Stimulated activated CD8-positive, alpha-beta memory T cell treated with anti-CD3 and anti-CD28 coated beads, Interleukin-2, amount 100 ng/mL, for 48 hours (primary cell): ENCODE measurements at places on chromosomes 3 and 15.

GRCh38 chr3:186452517-186452916, 90.5 kb upstream of the DGKG start:
- no peak for DNase-seq

DNA sequence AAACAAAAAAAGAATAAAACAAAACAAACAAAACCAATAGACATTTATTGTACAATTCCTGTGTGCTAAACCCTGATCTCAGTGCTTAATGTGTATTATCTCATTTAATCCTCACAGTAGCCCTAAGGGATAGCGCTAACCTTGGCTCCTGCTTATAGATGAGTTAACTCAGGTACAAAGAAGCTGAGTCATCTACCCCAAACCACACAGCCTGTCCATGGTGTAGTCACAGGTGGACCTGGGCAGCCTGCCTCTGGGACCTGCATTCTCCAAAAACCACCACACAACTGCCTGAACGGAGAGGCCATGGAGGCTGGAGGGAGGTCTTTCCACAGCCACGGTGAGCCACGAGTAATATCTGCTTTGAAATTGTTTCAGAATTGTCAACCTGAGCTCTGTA, 5.5 kb upstream of the CLN6 start:
- no peak for DNase-seq

- DNase-seq, result peak; percentile 46
These were observed 462 bp downstream of the EDEM1 start for GRCh38 chr3:5187920-5188418.

DNA sequence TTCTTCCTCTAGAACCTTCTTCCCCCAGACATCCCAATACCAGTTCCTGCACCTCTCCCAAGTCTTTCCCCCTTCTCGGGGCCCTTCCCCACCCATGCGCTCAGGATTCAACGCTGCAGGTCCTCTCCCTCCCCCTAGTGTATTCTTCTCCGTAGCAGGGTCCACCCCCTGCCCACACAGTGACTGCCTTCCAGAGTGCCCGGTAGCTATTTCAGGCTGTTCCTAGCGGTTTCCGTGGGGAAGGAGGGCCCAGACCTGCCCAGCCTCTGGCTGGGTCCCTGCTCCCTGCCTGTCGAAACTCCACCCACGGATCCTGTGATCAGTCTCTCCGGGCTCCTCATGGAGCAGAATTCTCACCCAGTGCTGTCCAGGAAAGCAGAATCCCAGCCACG, 45.2 kb upstream of the SEC61A1 start:
- DNase-seq, result no peak

DNA sequence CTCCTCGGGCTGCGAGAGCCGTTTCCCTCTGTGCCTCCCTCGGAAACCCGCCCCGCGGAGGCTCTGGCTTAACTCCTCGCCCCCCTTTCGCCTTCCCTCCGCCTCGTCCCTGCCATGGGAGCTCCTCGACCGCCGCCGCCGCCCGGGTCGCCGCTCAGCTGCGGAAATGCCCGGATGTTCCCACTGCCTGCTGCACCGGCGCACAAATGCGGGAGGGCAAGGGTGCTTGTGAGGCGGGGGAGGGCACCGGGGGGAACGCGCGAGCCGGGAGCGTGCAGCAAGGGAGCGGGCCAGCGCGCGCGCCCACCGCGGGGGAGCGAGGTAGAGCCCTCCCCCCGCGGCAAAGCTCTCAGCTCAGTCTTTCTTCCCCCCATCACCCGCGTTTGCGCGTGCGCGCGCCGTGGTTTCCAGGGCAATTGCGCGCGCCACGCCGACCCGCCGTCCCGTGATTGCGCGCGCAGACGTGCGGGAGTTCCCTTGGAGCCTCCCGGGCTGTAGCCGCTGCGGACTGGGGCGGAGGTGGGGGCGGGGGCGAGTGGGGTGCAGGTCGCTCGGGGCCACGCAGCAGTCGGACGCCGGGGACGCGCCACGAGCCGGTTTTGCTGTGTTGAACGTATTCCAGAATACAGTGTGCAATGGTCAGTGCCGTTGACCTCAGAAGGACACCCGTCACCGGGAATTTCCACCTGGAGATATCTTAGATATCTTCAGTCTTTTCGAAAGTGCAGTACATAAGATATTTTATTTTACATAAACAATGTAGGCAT, at the start of gene DMXL2:
Gene DMXL2, minus strand, starts transcription at position 168 of the 767 bp plus-strand sequence. CDS start 226 bp downstream, outside the sequence.
- peak; percentile 62 for DNase-seq

GRCh38 chr15:27479296-27480140, 508.5 kb downstream of the GABRG3 start:
- no peak for DNase-seq

DNA sequence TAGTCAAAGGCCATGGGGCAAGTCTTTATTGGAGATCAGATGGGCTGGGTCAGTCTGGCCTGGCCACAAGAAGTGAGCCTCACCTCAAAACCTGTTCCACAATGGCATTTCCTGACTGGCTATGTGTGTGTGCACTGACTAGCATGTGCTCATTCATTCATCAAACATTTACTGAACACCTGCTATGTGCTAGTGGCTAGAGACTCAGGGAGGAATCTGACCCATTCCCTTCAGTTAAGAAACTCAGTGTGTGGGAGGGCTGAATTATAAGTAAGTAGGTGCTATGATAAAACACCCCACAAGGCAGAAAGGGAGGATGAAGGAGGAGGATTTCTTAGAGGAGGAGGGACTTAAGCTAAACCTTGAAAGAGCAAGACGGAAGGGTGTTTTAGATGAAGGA, 5.4 kb upstream of the CGNL1 start:
- DNase-seq, result no peak

GRCh38 chr3:147960786-147961185, 551.6 kb downstream of the ZIC1 start:
- DNase-seq, result no peak

DNA sequence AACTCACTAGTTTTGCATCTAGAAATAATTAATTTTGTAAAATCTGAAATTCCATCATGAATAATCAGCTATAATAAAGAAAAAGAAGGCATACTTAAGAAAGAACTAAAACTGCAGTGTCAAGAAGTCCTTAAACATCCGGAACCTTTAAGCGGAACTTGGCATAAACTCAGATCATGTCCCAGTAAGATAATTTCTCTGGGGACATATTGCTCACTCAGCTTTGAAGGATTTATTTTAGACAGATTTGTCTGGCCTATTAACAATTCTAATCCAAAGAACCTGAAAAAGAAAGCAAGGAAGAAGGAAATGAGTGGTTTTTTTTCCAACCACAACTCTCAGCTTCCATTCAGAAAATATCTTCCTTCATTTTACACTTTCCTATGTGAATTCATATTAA, 850.3 kb downstream of the ROBO1 start:
- no peak for DNase-seq

- DNase-seq, result no peak
These were observed 162.8 kb upstream of the TPM1 start for GRCh38 chr15:62879770-62880169.

- no peak for DNase-seq
These were observed 718.2 kb downstream of the NTRK3 start for GRCh38 chr15:87538327-87538834.

DNA sequence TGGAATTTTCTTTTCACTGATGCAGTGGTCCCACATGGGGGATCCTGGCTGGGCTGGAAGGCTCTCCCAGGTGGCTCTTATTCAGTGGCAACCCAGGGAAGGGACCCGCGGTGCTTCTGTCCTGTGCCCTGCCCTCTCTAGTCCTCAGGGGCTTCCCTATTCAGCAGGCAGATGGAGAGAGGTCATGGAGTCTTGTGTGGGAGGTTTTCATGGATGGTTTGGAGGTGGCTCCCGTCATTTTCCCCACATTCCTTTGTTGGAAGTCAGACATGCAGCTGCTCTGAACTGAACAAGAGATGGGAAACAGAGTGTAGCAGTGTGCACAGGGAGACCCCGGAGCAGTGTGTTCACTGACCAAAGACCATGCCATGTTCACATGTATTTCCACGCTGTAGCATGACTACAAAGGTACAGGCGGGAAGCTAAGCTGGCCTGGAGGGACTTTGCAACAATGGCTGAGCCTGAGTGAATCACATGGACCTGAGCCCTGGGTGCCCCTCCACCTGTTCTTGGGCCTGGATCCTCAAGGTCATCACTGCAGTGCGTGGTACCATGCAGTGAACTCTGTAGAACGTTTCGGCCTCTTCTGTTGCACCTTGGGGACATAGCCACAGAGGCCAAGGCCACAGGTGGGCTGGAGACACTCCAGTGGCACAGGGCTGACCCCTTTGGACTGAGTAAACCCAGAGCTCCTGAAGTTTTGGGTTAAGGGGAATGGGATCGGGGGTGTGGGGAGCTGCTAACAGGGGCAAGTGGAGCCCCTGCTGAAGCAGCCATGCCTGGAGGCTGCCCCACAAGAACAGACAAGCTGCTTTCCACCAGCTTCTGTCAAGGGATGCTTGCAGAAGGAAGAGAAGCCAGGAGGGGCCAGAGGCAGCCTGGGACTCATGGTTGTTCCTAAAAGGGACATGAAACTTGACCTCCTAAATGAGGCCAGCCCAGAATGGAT, 123.0 kb downstream of the ASB7 start:
- no peak for DNase-seq

DNA sequence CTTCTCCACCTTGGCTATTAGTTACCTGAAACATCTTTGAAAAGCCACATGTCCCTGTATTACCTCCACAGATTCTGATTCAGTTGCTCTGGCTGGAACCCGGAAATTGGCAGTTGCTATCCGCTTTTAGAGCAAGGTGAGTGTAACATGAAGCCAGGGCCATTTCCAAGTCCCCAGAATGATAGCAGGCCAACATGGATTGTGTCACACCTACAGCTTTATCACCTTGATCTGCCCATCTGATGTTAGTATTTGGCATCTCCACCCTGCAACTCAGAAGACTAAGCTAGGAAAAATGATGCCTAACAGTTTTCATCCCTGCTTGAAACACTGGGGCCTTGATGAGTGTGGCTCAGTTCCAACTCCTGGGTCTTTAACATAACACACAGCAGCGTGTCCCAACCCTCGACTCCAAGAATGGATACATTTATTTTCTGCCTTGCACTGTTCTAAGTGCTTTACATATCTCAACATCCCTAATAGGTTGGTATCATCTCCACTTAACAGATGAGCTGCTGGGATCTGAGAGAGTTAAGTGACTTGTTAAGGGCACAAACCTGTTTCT, 21.3 kb upstream of the NUDT16 start:
- DNase-seq, result no peak

DNA sequence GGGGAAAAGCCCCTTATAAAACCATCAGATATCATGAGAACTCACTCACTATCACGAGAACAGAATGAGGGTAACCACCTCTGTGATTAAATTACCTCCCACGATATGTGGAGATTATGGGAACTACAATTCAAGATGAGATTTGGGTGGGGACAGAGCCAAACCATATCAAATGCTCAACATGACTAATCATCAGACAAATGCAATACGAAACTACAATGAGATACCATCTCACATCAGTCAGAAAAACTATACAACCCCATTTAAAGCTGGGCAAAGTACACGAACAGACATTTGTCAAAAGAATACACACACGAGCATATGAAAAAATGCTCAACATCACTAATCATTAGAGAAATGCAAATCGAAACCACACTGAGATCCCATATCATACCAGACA, 67.7 kb downstream of the SCAPER start:
- DNase-seq, result no peak

DNA sequence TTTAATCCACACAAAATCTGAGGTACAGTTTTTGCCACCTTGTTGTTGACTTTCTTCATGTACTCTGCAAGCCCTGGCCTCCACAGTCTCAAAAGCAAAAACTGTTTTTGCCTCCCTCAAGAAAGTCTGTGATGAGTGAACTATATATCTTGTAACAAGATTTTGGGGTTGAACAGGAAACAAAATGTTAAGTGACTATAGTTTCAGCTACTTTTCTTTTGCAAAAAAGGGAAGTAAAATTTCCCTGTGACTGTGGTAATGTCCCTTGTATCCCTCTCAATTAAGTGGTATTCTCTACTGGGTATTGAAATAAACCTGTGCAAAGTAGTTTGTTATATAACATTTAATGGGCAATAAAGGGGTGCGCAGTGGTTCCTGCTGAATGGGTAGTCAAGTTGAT, 21.3 kb upstream of the SCAANT1 start:
- no peak for DNase-seq

- DNase-seq, result no peak
These were observed 83.0 kb downstream of the WNT7A start for GRCh38 chr3:13796701-13797460.

DNA sequence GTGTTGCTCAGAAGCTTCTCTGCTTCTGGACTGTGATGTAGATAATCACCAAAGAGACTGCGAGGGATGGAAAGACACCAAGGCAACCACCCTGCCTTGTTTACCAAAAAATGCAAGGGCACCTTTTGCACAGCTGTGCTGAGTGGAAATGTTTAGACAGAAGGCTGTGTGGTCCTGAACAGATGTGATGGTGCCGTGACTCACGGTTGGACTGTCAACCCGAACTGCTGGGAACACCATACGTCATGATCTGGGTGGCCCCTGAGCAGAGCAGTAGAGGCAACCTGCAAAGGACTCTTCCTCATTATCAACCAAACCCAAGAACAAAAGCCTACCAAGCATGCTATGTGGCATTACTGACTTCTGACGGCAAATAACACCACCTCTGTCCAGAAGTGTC, 61.3 kb upstream of the LPP start:
- DNase-seq, result no peak

GRCh38 chr3:111956449-111956848, 22.4 kb upstream of the ABHD10 start:
- no peak for DNase-seq

DNA sequence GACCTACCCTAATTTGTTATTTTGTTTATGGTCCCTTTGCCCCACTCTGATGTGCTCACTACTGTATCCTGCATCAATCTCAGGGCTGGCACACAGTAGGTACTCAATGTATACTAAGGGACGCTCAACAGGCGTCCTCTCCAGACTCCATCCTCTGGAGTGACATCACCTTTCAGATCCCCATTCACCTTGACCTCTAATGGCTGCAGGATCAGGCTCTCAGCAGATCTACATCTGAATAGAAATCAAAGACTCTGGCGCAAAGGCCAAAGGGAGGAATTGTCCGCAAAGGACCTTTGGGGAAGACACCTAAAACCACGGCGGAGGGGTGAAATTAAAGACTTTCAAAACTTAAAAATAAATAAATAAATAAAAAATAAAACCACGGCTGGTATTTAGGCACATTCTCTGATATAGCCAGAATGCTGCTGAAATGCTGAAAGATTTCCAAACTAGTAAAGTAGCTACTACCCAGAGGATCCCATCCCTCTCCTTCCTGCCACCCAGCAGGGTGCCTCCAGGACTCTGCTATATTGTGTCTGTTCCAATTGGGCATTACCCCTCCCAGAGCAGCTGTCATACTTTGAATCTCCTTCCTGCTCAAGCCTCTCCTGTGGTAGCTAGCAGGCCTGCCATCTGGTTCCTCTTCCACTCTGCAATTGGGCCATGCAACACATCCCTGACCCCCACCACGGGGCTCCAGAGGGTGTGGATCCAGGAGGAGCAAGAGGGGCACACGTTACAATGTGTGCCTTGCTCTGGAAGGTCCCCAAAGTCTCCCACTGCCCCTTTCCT, 6.1 kb downstream of the SHF start:
- no peak for DNase-seq

GRCh38 chr3:150412561-150413231, 4.6 kb downstream of the TSC22D2 start:
- no peak for DNase-seq

DNA sequence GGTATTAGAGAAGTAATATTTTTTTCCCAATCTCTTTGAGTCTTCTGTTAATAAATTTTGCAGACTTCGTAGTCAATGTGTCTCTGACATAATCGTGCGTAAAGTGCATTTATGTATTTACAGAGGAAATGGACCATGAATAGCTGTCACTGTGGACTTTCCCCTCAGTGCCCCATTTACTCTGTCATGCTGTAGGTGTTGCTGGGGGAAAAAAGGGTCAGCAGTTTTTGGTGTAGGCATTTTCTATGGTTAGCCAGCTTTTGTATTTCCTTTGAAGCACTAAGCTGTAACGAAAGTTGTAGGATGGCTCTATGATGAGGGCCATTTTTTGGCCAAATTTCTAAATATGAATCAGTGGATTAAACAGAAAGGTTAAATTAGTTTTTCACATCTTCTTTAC, 598.4 kb downstream of the FGF12 start:
- DNase-seq, result no peak
